Pancreas (tissue), 10 donors: ENCODE measurements at places on chromosomes 16 and 17.

DNA sequence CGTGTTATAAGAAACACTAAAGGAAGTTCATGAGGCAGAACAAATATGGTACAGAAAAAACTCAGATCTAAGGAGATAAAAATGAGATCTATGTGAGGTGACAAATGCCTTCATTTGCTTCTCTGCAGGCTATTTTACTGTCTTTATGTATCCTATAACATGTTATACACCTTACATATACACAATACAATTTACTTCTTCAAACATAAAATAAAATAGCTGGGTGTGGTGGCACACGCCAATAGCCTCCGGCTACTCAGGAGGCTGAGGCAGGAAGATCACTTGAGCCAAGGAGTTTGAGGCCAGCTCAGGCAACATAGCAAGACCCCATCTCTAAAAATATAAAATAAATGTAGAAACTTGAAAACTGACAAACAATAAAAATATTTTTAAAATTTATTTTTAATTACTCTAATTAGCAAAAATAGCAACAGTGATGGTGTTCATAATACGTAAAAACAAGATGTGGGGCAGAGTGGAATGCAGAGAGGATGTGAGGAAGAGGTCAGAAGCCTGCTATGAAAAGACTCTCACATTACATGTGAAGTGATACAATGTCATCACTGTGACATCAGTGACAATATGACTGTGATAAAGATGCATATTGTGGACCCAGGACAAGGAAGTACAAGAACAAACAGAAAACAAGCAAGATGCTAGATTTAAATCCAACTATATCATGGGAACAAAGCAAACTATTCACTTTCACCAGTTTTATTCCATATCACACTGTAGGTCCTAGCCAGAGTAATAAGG is 31.0 kb downstream of the VPS53 start:
- H3K4me1 ChIP-seq: no peaks in the 10 kb centered on the region
- H3K4me3 ChIP-seq: no peak overlapping the region
- no peak for DNase-seq
- no peaks in the 10 kb centered on the region for H3K36me3 ChIP-seq

- H3K4me1 ChIP-seq: no peaks in the 10 kb centered on the region
- no peak overlapping the region for H3K4me3 ChIP-seq
- H3K27ac ChIP-seq: no peak overlapping the region
- no peaks in the 10 kb centered on the region for H3K36me3 ChIP-seq
- DNase-seq: no peak
These were observed 591.4 kb downstream of the TMEM114 start for GRCh38 chr16:7998789-7999453.

- DNase-seq: no peak
- no peak overlapping the region for H3K4me3 ChIP-seq
- H3K27me3 ChIP-seq: no peaks in the 10 kb centered on the region
These were observed 13.9 kb downstream of the CYB5D2 start for GRCh38 chr17:4156750-4157381.

DNA sequence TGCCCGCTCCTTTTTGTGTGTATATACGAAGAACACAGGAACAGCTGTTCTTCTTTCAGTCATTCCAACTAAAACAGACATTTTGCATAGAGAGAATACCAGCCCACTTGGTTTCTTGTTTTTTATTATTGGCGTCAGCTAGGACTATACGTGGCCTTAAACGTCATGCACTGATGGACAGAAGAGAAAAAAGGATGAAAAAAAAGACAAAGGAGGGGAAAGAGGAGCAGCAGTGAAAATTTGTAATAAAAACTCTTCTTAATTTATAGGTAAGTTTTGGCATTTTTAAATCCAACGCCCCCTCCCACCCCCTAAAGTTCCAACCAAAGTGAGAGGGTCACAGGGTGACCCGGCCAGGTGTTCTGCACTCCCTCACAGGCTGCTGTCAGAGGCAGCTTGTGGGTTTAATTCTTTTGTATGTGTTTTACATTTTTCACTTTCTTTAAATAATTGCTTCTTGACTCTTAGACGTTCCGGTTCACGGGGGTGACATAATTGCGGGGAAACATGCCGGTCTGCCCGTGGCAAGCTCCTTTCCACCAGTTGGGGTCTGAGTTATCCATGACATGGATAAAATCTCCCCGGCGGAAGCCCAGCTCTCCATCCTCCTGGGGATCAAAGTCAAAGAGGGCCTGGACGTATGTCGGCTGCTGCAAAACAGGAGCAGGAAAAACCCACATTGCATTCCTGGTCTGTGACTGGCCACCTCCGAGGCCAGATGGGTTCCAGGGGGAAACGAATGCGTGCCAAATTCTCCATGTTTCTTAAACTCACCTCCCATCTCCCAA is 30.9 kb upstream of the SLC25A19 start:
- DNase-seq: no peak
- no peaks in the 10 kb centered on the region for H3K4me1 ChIP-seq

DNA sequence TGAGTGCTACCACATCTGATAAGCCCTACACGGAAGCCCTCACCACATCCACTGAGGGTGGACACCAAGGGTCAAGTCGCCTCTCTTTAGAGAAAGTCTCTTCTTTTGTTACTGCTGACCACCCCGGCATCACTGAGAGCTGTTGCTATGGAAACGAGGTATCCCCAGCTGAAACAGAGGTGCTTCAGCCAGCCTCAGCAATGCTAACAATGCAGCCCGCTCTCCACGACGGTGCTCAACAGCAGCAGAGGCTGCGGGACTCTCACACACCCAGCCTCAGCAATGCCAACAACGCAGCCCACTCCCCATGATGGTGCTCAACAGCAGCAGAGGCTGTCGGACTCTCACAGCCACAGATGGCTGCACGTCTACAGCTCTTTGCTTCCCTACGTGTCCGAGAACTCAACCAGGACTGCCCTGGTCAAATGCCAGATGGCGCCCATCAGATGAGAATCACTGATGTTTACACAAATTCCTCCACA is 41.4 kb downstream of the VPS53 start:
- H3K4me1 ChIP-seq: no peaks in the 10 kb centered on the region
- no peak overlapping the region for H3K27ac ChIP-seq
- DNase-seq: no peak
